ENCODE measurements at places on chromosomes 16 and 17.

DNA sequence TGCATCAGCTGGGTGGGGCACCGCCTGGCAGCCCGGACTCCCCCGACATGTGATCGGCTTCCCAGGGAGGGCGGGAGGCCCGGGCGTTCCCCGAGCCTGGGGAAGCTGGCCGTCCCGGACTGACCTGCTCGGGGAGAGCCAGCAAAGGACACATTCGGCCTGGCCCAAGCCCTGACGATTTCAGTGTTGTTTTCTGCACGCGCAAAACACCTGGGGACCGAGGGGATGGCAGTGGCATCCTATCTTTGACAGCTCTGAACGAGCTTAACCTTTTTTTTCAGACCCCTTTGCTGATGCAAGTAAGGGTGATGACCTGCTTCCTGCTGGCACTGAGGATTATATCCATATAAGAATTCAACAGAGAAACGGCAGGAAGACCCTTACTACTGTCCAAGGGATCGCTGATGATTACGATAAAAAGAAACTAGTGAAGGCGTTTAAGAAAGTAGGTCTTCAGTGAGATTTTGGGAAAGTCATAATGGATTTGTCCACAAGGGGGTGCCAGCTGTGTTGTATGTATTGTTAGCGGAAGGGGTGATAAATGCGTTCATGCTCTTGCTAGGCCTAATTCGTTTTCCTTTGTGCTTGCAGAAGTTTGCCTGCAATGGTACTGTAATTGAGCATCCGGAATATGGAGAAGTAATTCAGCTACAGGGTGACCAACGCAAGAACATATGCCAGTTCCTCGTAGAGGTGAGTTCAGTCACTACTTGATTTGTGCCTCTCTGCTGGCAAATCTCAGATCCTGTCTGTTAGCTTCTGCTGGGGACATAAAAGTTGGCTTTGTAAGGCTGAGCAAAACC, 1.0 kb downstream of the EIF1 start:
- no peak for DNase-seq

GRCh38 chr17:14156689-14157088, 80.0 kb downstream of the CDRT15 start:
- no peak for DNase-seq

- DNase-seq: no peak
Measured at GRCh38 chr16:12750554-12750918, 53.2 kb downstream of the CPPED1 start.

- DNase-seq: no peak
Measured at GRCh38 chr17:74404218-74404617, 27.7 kb upstream of the GPRC5C start.

GRCh38 chr16:50368410-50369132, at the start of gene BRD7:
TSS of gene BRD7 (minus strand) at chr16:50368988. CDS start at chr16:50368774, 214 bp downstream.
- DNase-seq: peak; percentile 44

DNA sequence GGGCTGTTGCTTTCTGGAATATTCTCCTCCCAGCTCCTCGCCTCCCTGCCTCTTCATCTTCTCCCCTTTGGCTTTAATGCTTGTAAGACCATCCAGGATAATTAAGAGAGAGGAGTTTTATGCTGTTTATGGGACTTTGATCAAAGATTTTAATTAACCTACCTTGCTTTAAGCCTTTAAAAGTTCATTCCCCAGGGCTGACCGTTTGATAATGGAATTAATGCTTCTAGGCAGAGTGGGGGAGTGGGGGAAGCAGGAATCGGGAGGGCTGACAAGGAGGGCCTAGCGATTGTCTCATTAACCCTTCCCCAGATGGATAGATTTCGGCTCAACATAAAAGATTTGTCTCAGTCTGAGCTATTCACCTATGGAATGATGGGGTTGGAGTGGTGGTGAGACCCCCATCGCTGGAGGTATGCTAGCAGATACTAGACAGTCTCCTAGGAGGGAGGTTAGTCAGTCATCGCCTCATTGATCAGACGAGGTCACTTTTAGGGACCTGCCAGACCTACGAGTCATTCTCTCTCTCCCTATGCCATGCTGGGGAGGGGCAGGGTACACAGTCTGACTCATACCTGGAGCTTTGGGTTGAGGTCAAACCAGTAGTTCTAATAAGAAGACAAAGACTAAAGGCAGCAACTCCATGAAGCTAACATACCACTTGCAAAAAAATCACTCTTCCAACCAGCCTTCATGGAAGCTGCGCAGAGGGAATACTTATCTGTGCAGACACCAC, 236.6 kb upstream of the NLRP1 start:
- DNase-seq: no peak

DNA sequence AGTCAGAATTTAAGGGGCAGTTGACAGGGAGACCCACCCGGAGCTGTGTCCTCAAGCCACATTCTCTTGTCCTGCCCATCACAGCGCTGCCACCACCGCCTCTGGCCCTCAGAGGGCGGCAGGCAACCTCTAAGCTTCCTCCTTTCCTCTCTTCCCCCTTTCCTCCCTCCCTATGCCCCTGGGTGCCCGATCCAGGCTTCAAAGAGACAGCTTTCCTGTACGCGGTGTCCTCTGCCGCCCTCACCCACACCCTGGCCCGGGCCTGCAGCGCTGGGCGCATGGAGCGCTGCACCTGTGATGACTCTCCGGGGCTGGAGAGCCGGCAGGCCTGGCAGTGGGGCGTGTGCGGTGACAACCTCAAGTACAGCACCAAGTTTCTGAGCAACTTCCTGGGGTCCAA, 23.5 kb downstream of the WNT9B start:
- no peak for DNase-seq

DNA sequence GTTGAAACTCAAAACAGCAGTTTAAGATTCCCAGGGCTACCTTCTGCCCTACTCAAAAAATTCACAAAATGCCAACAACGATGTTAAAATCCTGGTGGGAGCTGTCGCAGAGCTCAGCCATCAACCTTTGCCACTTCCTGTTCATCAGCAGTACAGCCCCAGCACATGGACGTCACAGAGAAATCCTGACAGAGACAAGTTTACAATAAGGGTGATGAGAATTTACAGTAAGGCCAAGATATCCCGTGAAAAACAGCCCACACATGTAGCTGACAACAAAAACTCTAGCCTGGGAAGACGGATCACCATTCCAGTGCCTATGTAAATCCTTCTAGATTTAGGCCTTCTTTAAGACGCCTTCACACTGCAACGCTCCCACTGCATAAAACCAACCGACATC, 18.8 kb downstream of the USP22 start:
- no peak for DNase-seq

- DNase-seq: no peak
Measured at GRCh38 chr16:15942931-15943690, 6.3 kb upstream of the ABCC1 start.

GRCh38 chr16:69112285-69113129, 7.1 kb downstream of the HAS3 start:
- no peak for DNase-seq

DNA sequence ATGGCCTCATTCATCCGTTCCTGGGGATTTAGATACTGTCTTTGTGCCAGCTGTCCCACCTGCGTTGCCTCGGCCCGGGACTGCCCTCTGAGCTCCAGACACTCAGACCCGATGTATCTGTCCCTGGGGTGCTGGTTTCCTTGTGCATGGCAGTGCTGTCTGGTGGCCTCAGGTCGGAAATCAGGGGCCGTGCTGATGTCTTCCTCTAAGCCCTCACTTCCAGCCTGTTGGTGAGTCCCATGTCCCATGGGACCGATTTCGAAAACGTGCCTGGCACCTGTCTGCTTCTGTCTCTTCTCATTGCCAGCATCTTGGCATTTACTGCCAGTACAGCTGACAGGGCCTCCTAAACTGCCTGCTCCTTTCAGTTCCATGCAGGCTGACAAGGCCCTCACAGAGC, 22.1 kb downstream of the NT5M start:
- DNase-seq: no peak

- no peak for DNase-seq
Measured at GRCh38 chr16:3846087-3846486, 34.4 kb downstream of the CREBBP start.

DNA sequence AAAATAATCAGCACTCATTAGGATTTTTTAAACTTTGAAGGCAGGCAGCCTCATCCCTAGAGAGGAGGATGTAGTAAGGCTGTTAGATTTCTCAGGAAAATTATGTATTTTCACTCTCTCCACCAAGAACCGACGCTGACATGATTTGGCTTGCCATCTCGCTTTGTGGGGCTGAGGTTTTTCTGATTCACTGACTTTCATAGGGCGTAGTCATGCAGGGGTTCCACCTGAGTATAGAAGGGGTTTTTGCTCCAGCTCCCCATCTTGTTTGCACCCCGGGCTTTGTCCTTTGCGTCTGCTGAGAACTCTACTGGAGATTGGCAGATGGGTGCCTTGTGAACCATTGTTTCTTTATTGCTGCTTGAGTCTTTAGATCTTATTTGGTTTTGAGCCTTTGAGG, 20.2 kb downstream of the TOM1L1 start:
- no peak for DNase-seq

- DNase-seq: peak; percentile 32
Measured at GRCh38 chr16:87463722-87464690, 28.8 kb downstream of the ZCCHC14 start.

- DNase-seq: peak; percentile 91
Measured at GRCh38 chr17:43907425-43907981, at the start of gene MPP2. TSS of gene MPP2 (minus strand) at chr17:43907536. CDS start at chr17:43904460, 3,076 bp downstream.

GRCh38 chr17:31824766-31825360, 34.2 kb downstream of the COPRS start:
- no peak for DNase-seq

DNA sequence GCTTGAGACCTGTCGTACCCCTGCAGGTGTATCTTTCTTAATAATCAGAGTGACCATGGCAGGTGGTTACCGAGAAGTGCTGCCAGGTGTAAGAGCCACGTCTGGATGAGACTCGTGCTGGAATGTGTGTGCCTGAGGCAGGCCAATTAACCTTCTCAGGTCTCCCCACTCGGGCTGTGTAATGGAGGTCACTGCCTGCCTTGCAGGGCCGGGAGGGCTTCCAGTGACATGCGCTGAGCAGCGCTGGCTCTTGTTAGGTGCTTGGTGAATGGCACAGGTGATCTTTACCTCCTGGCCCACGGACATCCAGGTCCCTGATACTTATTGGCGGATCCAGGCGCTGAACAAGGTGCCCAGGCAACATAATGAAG, 4.6 kb upstream of the GSE1 start:
- no peak for DNase-seq

GRCh38 chr17:1484060-1484535, 8.4 kb downstream of the MYO1C start:
- no peak for DNase-seq

GRCh38 chr16:85834741-85835140, 35.2 kb downstream of the COX4I1 start:
- no peak for DNase-seq

- DNase-seq: no peak
Measured at GRCh38 chr17:78808163-78808562, 26.1 kb upstream of the CYTH1 start.

DNA sequence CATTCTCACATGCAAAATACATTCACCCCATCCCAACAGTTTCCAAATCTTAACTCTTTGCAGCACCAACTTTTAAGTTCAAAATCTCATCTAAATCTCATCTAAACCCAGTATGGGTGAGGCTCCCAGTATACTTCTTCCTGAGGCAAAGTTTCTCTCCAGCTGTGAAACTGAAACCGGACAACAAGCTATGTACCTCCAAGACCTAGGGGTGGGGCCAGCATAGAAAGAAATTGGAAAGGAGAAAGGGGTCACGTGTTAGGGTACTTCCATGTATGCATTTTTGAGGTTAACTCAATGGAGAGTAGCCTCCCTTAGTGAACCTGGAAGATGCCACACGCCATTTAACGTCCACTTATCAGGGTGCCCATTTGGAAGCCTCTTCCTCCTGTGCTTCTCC, 23.9 kb upstream of the LRRC75A start:
- no peak for DNase-seq

- DNase-seq: no peak
Measured at GRCh38 chr17:73316919-73317505, 5.2 kb upstream of the CDC42EP4 start.

DNA sequence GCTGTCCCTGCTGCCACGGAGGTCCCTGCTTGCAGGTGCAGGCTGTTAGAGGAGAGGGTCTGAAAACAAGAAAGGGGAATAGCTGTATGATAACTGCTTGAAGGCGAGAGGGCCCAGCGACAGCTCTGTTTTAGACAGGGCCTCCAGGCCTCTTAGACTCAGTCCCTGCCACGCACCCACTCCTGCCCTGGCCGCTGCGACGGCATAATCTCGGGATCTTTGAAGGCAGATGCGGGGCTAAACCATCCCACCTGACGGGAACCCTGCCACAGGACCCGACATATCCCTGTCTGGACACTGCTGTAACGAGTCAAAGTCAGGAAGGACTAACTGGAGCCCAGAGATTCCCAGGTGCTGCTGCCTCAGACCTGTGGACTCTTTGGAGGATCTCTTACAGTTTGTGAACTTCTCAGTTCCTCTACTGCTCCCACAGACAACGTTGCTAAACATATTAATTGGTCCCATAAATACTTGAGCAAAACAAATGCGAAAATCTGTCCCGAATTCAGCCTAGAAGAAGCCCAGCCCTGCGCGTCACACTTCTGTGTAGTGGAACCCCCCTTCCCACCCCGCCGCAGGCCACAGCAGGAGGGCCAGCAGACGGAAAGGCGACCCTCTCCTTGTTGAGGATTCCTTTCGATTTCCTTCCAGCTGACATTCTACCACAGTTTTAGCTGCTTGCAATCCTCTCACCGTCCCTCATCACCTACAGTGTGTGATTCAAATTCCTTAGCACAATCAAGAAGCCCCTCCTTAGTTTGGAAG, 998 bp upstream of the TMEM11 start:
- DNase-seq: no peak

GRCh38 chr17:336110-337021, 16.2 kb downstream of the RPH3AL start:
- no peak for DNase-seq

DNA sequence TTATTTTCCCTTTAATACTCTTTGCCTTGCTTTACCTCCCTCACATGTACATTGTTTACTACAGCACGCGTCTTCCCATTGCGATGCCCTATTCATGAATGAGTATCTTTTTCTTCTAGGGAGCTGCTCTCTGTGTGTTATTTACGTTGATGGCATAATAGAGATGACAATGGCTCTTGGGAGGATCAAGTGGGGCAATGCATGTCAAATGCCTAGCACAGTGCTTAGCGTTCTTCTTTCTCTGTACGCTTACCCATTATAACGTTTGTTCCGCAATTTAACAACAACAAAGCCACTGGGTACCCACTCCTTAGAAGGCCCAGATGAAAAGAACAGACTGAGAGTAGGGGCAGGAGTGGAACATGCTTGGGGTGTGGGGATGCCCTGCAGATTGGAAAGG, 271.6 kb upstream of the TNRC6C start:
- no peak for DNase-seq

GRCh38 chr17:50348522-50349242, 2.8 kb downstream of the XYLT2 start:
- no peak for DNase-seq

- DNase-seq: no peak
Measured at GRCh38 chr16:62224646-62225209, 188.5 kb upstream of the CDH8 start.

GRCh38 chr17:29505836-29506235, 61.0 kb downstream of the ABHD15 start:
- DNase-seq: no peak

- DNase-seq: no peak
Measured at GRCh38 chr16:74466872-74467271, 45.6 kb upstream of the CLEC18B start.

GRCh38 chr16:52925143-52925542, 127.6 kb downstream of the CHD9NB start:
- no peak for DNase-seq

- no peak for DNase-seq
Measured at GRCh38 chr17:5902181-5903140, 167.7 kb upstream of the WSCD1 start.

Data from C1 segment of cervical spinal cord (tissue), 14 donors.